ENCODE measurements at places on chromosomes 1 and 21. TPM values are rescaled to one million over a fixed set of nuclear protein-coding genes. Genes with fewer than 3 reads are reported as not detected.

- H3K4me1 ChIP-seq = no peaks in the 10 kb centered on the region
- no peak overlapping the region for H3K27ac ChIP-seq
- H3K27me3 ChIP-seq = peaks cover 36% of the 10 kb centered on the region
Observed at GRCh38 chr1:47599777-47600176, 161.9 kb downstream of the FOXD2 start.

CLDN8 gene
- total RNA-seq = not detected

DNA sequence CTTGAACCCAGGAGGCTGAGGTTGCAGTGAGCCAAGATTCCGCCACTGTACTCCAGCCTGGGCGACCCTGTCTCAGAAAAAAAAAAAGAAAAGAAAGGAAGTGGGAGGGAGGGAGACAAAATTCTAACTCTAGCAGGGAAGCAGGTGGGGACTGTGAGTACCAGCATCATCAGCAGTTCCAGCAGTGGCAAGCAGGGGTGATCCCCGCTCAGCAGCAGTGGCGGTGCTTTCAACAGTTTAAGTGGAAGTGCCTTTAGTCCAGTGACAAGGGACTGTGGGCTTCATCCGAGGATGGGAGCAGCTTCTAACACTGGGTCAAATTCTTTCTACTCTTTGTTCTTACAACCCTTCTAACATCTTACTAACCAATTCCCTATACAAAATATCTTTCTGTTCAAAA is 858.1 kb upstream of the ADAMTS5 start:
- H3K27me3 ChIP-seq = no peaks in the 10 kb centered on the region
- no peaks in the 10 kb centered on the region for H3K36me3 ChIP-seq
- DNase-seq = no peak
- no peaks in the 10 kb centered on the region for H3K4me1 ChIP-seq
- no peak overlapping the region for H3K4me3 ChIP-seq
- no peak overlapping the region for H3K27ac ChIP-seq

LEMD1 gene
- total RNA-seq = 15.2 TPM

DNAJC28 gene
- 4.9 TPM for total RNA-seq
